AG08395 (cell line): ENCODE measurements at places on chromosomes 4 and X.

DNA sequence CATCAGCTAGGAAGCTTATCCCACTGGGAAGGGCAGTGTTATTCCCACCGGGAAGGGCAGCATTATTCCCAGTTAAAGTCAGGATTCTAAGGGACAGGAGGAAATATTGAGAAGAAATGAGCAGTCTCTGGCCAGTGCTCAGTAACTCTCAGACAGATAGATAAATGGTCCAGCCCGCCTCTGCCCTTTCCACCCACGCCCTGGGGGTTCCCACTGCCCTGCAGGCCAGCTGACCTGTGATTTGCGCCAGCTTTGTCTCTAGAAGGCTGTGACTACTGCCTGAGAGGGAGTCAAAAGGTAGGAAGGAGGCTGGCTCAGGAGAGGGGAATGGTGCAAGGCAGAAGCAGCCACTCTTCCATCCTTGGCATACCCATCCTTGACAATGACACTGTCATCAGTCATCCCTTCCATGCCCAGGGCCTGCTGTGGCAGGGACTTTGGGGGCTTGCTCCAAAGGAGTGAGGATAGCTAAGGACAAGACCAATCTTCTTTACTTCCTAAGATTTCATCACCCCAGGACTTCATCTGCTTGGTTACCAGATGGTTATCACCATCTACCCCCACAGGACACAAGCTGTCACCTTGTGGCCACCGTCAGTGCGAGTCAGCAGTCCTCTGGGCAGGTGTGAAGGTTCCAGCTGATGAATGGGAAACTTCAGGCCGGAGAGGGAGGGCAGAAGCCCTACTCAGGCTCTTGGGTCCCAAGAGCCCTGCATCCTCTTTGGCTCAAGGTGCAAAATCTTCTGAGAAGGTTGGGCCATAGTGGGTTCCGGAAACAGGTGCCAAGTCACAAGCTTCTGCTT is 49.5 kb downstream of the SEPSECS start:
- DNase-seq = no peak

- no peak for DNase-seq
Observed at GRCh38 chrX:1618689-1619088, 3.8 kb downstream of the ASMT start.

DNA sequence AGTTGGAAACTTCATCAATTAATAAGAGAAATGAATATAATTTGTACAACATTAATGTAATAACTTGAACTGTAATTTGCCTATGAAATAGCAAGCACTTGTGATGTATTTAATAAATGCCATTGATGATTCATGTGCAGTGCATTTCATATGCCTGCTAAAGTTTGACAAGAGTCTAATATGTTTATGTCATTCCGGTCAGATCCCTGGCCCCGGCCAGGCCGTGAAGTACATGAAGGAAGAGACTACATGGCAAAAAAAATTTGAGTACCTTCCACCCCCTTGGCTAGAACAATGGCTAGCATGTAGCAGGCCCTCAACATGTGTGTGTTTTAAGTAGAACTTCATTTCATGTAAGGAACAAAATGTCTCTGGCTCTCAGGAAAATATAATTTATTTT is 161.3 kb downstream of the ATP10D start:
- DNase-seq = no peak

DNA sequence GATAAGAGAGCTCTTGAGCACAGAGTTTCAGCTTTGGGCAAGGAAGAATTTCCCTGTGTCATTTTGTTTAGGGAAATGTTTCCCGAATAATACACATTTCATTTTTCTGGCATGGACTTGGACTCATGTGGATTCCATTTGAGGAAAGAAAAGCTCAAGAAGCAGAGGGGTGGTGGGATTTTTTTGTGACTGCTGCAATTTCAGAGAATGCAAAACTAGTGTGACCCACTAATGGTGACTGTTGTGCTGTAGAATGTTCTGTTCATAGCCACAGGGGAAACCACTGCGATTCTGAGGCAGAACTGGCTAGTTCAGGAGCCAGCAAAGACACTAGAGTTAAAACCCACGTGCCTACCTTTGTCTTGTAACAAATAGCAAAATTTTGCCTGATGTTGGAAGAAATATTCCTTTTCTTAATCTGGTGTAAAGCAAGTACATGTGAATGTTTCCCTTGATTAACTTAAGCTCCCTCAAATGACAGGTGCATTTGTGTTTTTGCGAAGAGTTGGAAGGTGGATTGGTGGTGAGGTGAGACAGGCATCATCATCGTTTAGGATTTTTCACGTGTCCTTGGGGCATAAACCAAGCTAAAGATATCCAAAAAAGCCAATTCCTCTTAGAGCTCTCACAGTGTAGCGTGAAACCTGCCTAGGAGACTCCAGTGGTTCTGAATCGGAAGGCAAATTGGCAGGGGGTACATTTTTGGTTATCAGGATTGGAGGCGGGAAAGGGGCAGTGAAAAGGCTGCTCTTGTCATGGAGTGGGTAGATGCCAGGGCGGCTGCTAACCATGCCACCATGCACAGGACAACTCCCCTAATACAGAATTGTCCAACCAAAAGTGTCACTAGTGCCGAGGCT is 38.0 kb upstream of the FAM9C start:
- no peak for DNase-seq

DNA sequence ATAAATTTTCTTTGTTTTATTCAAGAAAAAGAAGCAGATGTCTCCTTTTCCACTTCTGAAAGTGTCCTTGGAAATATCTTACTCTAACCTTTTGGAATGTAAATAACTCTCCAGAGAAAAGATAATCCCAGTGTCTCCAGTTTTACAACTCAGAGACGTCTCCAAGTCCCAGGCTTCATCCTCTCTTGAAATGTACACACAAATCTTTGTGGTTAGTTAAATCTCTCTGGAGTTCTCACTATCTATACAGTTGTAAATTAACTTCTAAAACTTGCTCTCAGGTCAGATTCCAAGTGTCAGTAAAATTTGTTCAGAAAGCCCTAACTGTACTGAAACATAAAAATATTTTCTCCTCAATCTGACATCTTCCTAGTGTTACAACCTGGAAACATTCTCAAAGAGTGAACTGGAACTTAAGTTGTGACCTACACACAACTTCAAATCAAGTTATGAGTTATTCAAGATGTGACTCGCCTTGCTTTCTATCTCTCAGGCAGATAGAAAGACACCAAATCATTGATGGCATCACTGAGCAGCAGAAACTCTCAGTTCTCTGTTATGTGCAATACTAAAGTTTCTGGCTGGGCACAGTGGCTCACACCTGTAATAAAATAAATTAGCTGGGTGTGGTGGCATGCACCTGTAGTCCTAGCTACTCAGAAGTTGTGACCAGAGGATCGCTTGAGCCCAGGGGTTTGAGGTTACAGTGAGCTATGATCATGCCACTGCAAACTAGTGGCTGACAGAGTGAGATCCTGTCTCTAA is 284.2 kb downstream of the RCHY1 start:
- DNase-seq = no peak

- DNase-seq = no peak
Observed at GRCh38 chr4:154320521-154320920, 171.1 kb downstream of the DCHS2 start.

DNA sequence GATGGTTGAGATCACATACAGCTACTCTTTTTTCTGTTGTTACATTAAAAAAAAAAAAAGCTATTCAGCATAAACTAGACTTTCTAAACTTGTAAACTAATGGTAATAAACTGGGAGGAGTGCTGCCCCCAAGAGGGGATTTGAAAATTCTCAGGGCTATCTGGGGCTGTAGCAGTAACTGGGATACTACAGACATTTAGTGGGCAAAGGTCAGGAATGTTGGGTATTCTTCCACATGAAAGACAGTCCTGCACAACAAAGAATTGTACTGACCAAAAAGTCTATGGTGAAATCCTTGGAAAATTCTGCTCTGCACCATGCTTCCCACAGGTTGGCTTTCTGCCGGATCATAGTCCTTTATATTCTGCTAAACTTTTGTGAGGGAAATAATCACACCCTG is 232.6 kb upstream of the BOD1L1 start:
- DNase-seq = no peak

- DNase-seq = peak; percentile 97
Observed at GRCh38 chr4:10106421-10107039, 10.1 kb downstream of the WDR1 start.

- no peak for DNase-seq
Observed at GRCh38 chr4:103842076-103842475, 122.3 kb upstream of the TACR3 start.

- DNase-seq = no peak
Observed at GRCh38 chr4:115117651-115118050, 4.2 kb upstream of the NDST4 start.

- DNase-seq = peak; percentile 95
Observed at GRCh38 chr4:48909697-48910096, 3.1 kb upstream of the OCIAD2 start.

- DNase-seq = no peak
Observed at GRCh38 chr4:127759228-127759820, 22.8 kb upstream of the HSPA4L start.

DNA sequence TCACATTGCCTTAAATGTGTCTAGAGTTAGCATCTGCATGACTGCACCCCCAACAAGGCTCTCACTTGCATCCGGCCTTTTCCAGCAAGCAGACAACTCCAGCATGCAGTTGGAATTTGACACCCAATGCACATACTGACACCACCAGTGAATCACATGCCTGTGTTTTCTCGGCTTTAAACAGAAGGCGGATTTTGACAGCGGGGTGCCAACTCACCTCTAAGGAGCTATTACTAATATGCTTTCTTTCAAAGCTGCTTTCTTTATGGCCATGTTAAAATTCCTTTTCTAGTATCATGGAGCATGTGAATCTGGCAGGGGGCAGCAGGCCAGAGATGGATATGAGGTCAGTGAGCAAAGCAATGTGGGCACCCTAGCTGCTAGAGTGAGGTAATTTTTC is 78.0 kb upstream of the CLNK start:
- no peak for DNase-seq

DNA sequence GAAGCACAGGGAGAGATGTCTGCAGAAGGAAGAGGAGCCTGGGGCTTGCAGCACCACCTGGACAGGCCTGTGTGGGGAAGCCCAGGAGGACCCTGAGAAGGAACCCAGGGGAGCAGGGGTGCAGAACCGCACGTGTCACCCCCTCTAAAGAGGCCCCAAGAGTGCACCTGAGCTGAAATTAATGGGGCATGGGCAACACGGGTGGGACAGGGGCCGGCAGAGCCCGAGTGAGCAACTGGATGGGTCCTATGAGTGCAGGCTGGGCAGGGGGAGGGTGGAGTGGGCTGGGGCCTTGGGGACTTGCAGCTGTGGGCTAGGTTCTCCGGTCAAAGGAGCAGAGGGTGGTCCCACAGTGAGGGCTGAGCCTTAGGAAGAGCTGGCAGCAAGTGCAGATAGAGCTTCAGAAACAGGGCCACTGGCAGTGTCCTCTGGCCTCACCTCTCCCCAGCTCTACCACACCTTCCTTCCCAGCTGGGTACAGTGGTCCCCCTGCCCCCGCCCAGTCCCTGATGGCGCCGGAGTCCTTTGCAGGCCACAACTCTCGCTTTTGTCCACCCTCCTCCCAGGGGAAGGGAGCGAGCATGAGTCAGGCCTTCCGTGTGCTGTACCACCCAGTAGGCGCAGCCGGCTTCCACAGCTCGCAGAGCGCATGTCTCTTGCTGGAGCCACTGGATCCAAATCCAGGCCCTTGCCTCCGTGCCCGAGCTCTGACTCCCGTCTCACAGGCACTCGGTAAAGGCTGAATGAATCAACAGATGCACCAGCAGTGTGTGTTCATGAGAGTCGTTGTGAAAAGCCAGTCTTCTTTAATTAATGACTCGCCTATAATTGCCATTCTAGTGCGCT is 131.6 kb downstream of the HMX1 start:
- no peak for DNase-seq

GRCh38 chrX:17456526-17456925 is 81.5 kb downstream of the NHS start:
- DNase-seq = no peak

DNA sequence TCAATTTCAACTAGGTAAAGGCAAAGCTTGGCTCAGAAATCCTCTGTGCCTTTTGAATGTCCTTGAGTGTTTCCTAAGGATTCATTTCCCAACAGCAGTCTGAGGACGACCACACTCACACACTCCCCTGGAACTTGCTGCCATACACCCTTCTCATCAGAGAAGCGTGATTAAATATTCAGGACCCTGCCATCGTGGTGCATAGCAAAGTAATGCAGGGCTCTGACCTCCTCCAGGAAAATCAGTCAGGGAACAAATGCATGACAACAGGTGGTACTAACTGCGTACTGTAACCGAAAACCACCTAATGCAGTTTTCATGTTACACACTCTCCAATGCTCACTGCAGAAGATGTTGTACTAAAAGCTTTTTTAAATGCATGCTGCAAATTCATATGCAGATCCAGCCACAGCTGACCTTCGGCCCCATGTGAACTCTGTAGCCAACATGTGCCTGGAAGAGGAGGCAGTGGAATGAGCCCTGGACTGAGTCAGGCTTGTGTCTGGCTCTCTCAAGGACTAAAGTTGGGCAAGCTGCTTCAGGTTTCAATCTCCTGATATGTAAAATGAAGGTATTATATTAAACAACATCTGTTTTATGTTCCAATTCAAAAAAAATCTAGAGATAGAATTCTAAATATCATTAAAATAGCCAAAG is 238.3 kb downstream of the KCNIP4 start:
- DNase-seq = no peak

GRCh38 chr4:177444911-177445736 is 2.9 kb upstream of the AGA start:
- no peak for DNase-seq

DNA sequence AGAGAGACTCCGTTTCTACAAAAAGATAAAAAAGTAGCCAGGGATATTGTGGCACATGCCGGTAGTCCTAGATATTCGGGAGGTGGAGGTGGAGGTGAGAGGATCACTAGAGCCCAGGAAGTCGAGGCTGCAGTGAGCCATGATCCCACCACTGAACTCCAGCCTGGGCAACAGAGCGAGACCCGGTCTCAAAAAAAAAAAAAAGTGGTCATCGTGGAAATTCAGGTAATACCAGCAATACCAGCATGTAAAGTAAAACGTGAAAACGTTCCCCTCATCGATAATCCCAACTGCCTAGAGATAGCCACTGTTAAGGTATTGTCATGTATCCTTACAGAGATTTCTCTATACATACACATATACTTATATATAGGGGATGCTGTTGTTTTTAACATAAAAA is 1.5 kb downstream of the MAGT1 start:
- no peak for DNase-seq

DNA sequence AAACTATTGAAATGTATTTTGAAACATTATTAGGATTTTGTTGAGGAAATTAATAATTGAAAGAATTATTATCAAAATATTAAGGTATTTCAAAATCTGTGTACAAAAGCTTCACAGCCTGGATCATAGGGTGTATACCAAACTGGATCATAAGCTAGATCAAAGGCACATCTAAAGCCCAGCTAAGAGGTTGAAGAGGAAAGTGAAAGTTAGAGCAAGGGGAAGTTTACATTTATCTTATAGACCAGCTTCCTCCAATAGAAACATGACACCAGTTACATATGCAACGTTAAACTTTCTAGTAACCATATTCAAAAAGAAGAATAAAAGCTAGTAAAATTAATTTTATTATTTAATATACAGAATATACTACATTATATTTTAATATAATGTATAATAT is 227.2 kb upstream of the BMP3 start:
- DNase-seq = no peak

GRCh38 chr4:7698584-7698983 is 241.1 kb downstream of the AFAP1 start:
- DNase-seq = peak; percentile 52

- DNase-seq = no peak
Observed at GRCh38 chr4:66949419-66949818, 595.9 kb downstream of the CENPC start.

GRCh38 chrX:141652286-141652685 is 46.3 kb downstream of the SPANXD start:
- DNase-seq = no peak
